ENCODE measurements at places on chromosomes 11 and 22. TPM values are rescaled to one million over a fixed set of nuclear protein-coding genes. Genes with fewer than 3 reads are reported as not detected.

The ARVCF gene
- 15.6 TPM for total RNA-seq

The MIAT gene
- 0.45 TPM for total RNA-seq

The LMO2 gene
- total RNA-seq: 0.45 TPM

GRCh38 chr22:46864314-46865051 is 102.0 kb downstream of the TBC1D22A start:
- H3K27me3 ChIP-seq: no peaks in the 10 kb centered on the region
- no peaks in the 10 kb centered on the region for H3K36me3 ChIP-seq
- no peak overlapping the region for H3K4me3 ChIP-seq
- H3K4me1 ChIP-seq: no peaks in the 10 kb centered on the region
- no peak for DNase-seq

All from PC-9 (cell line).